NCI-H524 treated with DMSO at 0.1 percent for 48 hours (cell line): ENCODE measurements at places on chromosomes 16 and 17.

GRCh38 chr17:57264776-57265175 lies 8.5 kb downstream of the MSI2 start:
- DNase-seq: no peak

GRCh38 chr16:79419148-79419547 lies 181.4 kb downstream of the MAF start:
- DNase-seq: no peak

DNA sequence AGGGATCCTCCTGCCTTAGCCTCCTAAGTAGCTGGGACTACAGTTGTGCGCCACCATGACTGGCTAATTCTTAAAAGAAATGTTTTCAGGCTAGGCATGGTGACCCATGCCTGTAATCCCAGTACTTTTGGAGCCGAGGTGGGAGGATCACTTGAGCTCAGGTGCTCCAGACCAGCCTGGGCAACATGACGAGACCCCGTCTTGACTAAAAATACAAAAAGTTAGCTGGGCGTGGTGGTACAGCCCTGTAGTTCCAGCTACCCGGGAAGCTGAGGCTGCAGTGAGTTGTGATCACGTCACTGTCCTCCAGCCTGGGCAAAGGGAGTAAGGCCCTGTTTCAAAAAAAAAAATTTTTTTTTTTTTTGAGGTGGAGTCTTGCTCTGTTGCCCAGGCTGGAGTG lies 173.1 kb downstream of the SEC14L1 start:
- no peak for DNase-seq

- DNase-seq: no peak
Observed at GRCh38 chr16:51237207-51237606, 86.1 kb upstream of the SALL1 start.

DNA sequence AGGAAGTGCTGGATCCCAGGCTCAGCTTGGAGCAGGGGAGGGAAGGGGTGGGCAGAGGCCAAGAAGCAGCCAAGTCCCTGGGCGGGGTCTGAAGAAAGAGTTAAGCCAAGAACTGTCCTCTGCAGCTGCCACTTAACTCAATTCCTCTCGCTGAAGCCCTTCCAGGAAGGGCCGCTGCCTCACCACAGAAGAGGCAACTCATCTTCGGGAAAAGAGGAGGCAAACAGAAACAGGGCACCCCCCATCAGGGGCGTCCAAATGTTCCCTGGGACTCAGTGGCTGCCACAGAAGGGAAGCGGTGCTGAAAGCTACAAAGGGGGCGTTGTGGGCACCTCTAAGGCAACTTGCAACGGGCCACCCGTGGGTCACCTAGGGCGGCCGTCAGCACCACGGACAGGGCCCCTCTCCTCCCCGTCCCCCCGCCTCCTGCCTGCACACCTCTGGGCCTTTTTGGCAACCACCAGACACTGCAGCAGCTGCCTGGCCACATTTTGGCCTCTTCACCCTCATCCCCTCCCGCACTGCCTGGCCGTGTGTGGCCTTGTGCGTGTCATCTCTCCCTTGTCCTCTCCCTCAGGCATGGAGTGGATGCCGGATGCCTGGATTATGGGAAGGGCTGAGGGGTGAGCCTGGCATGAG lies 2.5 kb downstream of the TLCD3B start:
- DNase-seq: no peak

DNA sequence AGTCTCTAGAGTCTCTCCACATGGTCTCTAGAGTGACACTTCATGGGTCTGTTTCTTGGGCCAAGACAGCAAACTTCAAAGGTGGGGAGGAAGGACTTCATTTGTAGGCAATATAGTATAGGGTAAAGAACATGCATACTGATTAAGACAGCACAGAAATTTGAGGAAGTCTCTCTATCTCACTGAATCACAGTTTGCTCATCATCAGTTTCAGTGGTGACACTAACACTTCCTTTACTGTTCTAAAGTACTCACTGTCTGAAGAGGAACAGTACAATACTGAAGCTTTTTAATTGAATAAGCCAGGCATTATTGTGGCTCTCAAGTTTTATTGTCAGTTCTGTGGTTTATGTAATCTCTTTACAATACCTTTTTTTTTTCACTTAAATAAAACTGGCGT lies 656.4 kb upstream of the CDH8 start:
- no peak for DNase-seq

- no peak for DNase-seq
Observed at GRCh38 chr16:4702466-4702808, 9.1 kb downstream of the NUDT16L1 start.

- peak; percentile 56 for DNase-seq
Observed at GRCh38 chr17:66172691-66173223, 19.2 kb downstream of the CEP112 start.

GRCh38 chr17:56674401-56674925 lies 81.0 kb downstream of the NOG start:
- no peak for DNase-seq

DNA sequence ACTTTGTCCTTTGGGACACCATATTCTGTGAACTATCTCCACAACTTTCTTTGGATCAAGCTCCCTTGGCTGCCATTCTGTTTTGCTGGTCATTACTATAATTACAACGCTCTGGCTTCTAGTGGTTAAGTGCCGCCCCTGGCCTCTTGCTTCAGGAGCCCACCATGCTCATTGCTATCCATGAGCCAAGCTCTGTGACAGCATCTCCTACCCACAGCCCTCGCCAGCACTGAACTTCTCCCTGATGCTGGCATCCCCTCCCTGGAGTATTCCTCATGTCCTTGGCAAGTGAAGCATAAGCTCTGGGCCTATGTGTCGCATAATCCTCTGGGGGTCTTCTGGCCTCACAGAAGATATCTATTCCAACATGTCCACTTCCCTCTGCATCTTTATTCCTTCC lies 60.6 kb upstream of the DHX40 start:
- no peak for DNase-seq

GRCh38 chr17:35731239-35731916 lies at the start of gene RASL10B:
RASL10B (plus strand) TSS chr17:35731639; CDS start chr17:35735185, 3,546 bp downstream.
- no peak for DNase-seq

DNA sequence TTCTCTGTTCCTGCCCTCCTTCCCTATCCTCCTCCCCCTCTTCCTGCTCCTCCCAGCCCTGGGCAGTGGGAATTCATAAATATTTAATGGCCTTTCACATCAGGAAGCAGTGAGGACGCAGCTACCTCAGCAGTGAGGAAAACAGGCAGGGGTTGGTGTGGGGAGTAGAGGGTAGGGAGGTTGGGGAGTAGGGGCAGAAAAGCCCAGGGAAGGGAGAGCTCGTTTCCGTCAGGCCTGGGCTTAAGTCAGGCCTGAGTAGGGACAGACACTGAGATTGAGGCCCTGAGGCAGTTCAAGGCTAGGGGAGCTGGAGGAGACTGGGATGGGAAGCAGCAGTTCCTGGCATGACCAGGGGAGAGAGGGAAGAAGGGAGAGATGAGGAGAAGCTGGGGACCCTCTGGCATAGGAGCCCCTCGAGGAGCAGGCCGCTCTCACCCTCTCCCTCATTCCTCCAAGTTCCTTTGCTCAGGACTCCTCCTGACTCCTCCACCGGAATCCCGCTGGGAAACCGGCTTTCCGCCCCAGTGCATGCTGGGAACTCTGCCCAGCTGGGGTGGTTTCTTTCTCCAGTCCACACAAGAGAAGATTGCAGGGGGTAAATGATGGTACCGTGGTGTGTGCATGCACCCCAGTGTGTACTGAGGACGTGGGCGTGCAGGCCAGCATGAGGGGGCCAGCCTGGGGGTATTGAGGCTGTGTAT lies 6.2 kb downstream of the SAMD14 start:
- DNase-seq: no peak

DNA sequence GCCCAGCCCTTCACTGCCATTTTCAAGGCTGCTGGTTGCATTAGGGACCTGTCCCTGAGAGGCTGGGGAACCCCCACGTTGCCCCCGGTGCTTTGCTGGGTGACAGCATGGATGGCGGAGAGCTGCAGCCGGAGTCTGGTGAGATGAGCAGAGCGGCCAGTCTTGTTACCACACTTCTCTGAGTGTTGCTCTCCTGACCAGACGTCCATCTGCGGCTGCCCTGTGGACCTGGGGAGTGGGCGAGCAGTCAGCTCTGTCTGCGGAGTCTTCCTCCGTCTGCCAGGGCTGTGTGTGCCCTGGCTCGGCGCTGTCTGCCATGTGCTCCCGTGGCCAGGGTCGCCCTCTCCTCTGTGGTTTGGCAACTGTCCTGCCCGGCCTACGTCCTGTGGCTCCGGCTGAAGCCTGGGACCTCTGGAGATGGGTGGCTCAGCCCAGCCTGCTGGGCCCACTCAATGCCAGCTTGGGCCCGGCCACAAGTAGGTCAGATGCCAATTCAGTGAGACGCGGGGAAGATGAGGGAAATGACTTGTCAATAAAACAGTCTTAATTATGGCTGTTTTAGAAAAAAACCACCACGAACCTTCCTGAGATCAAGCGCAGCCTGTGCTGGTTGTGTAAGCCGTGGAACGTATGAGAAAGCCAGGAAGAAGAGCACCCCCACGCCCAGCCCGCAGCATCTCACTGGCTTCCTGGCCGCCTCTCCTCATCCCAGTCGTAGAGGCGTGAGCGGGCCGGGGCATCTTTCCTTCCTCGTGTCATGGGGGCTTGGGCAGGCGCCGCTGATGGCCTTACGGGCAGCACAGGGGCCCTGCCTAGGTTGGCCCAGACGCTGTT lies 7.9 kb downstream of the KCTD5 start:
- no peak for DNase-seq

DNA sequence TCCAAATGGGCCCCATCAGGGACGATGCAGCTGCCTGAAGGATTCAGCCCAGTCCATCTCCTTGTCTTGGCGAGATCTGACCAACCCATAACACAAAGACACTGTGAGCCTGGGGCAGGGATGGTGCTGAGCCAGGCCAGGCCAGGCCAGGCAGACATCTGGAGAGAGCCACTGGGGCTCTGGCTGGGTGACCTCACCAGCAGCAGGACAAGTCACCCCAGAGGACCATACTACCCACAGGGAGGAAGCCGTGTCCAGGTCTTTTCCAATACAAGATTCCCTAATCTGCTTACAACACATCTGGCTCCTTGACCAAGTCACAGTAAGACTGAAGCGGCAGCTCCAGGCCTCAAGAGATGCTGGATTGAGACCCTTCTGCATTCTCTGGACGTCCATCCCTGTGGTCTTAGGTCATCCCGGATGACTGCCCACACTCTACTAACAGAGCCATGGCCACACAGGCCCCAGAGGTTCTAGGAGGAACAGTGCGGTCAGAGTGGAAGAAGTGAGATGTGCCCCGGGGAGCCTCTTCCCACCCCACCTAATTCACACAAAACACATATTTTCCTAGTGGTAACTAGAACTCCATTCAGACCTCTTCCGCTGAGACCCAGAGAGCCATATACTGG lies 81.8 kb upstream of the RCVRN start:
- no peak for DNase-seq

GRCh38 chr17:8126491-8127066 lies 2.7 kb upstream of the HES7 start:
- no peak for DNase-seq

DNA sequence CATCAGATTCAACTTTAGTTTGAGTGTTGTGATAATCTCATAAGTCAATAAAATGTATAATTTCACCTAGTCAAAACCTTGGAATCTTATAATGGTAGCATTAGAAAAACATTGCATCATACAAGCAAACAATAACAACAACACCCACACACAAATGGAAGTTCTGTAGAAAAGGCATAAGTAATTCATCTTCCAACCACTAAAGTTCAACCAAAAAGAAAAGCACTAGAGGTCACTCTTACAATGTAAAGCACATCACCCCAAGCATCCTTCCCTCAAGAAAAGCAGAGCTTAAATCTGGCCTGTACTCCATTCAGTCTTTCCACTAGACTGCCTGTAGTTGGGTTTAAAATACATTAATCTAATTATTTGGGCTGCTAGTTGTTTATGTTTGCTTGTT lies 1.8 kb downstream of the CNTNAP4 start:
- peak; percentile 69 for DNase-seq

DNA sequence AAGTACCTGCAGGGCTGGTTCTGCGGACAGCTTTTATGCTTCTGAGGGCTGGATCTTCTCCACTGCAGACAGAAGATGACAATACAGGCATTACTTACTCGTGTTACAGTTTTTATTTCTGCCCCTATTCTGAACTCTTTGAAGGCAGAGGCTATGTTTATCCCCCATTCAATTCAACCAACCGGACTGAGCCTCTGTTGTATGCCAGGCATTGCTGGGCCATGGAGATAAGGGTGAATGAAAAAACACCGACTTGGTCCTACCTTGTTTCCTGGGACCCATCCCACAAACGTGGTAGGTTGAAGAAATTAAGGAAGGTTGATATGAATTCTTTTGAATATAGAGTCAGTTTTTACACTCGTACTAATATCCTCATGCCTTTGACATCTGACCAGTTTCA lies 10.0 kb upstream of the HP start:
- DNase-seq: no peak

- DNase-seq: no peak
Observed at GRCh38 chr17:18324140-18325050, 9.3 kb downstream of the SMCR8 start.

DNA sequence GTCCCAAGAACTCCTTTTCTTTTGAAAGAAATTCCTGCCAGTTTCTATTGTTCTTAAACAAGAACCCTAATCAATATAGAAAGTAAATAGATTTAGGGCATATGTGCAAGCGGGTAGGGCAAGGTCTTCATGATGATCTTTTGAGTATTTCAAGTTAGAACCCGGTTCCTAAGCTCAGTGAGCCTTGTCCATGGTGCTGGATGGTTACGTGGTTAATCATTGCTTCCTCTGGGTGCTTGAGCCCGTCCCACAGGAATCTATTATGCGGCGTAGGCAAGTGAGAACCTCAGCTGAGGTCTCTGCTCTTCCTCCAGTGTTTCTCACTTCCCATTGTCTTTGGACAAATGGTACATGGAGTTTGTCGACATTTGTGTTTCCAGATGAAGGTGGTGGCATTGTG lies 580.8 kb upstream of the EEF2KMT start:
- no peak for DNase-seq

DNA sequence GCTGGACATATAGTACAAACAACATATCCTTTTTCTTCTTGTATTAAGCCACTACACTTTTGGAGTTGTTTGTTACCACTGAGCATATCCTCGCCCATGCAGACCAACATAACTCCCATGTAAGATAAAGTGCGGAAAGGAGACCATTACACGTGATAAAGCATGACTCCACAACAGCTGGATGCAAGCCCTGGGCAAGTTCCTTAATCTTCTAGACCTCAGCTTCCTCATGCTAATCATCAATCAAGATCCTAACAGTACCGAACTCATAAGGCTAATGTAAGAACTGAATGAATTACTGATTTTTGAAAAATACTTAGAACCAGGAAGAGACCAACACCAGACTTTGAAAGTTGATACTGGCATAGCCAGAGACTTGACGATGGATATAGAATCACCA lies 47.0 kb upstream of the GSG1L start:
- no peak for DNase-seq

- DNase-seq: peak; percentile 96
Observed at GRCh38 chr17:45428050-45428617, 4.5 kb downstream of the ARHGAP27 start.

DNA sequence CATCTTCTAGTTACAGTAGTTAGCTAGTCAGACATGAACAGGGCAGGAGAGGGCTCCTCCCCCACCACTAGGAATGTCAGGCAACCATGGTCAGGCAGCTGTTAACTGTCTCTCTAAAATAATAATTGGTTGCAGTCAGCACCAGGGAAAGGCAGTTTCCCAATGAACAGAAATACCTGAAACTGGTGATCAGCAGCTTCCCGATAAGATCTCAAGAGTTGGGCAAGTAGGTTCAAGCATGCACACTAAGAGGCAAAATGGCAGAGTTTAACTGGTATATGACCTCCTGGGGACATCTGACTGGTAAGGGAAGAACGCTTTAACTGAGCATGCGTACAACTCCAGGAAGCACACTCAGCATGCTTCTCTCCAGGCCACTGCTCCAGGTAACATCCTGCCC lies 12.6 kb upstream of the XYLT1 start:
- DNase-seq: no peak
